Fibroblast of skin of left biceps (primary cell): ENCODE measurements at places on chromosomes 1 and 21.

DNA sequence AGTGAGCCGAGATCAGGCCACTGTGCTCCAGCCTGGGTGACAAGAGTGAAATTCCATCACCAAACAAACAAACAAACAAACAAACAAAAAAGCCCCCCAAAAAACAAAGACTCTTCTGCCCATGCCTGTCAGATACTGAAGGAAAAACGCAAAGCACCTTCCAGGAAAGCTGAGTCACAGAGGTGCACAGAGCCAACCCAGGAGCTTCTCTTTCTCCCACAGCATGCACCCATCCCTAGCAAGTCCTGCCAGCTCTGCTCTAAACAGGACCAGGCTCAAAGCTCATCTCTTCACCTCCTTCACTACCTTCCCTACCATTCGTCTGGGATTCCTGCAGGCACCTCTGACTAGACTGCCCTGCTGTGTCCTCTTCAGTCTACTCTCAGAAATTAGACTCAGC, 46.5 kb downstream of the ETS2 start:
- no peak for DNase-seq

- no peak for DNase-seq
These were observed 71.8 kb downstream of the NTPCR start for GRCh38 chr1:233022246-233022645.

DNA sequence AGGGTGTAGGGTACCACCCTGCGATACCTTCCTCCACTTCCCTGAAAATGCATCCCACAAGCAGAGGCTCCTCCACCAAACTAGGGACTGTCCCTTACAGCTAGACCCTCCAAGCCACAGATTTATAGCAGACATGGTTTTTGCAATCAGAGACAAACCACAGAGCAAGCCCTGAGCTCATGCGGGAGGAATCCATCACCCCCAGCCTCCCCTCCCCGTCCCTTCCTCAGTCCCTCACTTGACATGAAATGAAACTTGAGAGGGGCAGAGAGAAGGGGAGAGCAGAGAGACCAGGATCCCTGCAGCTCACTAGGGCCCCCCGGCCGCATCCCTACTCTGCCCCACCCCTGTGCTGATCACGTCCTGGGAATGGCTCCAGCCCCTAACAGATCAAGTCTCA, 94.9 kb downstream of the MRPL37 start:
- DNase-seq, result no peak

DNA sequence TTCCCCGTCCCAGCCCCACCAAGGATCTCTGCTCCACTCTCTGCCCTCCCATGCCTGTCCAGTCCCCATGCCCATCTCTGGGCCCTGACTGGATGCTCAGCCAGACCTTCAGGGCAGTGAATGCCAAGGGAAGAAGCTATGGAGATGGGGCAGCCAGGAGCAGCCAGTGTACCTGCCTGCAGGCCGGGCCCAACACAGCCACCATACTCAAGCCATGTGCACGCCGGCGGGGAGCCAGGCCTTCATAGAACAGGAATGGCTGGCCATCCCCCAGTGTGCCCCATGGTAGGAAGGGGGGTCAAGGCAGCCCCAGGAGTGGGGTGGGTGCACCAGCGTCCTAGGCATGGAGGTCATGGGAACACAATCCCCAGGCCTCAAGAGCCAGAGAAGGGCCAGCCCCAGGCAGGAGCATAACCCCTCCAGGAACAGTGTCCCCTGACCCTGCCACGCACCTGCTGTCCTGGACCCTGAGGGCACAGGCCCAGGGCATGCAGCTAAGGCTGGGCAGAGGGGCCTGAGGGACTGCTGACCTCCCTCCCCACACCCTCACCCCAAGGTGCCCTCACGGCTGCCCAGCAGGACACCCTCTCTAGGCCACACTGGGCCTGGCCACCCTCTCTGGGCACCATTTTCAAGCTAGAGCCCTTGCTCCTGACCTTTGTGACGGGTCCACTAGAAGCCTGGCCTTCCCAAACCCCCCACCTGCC, 20.3 kb upstream of the ARF1 start:
- DNase-seq, result no peak

GRCh38 chr1:39720094-39720999, 18.3 kb upstream of the PPIE start:
- DNase-seq, result peak; percentile 24

DNA sequence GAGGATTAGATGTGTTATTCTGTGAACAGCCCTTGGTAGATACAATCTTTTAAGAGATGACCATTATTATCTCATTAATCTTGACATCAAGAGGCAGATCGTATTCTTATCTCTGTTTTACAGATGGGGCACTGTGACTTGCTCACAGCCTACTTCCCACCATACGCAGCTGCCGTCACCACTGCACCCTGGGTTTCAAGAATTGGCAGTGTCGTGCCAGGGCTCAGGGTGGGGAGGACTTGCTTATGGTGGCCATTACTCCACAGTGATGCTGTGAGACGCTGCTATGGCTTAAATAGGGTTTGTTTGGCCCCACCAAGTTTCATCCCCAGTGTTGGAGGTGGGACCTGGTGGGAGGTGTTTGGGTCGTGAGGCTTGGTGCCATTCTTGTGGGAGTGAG, 45.4 kb upstream of the ZC3H12A start:
- no peak for DNase-seq

DNA sequence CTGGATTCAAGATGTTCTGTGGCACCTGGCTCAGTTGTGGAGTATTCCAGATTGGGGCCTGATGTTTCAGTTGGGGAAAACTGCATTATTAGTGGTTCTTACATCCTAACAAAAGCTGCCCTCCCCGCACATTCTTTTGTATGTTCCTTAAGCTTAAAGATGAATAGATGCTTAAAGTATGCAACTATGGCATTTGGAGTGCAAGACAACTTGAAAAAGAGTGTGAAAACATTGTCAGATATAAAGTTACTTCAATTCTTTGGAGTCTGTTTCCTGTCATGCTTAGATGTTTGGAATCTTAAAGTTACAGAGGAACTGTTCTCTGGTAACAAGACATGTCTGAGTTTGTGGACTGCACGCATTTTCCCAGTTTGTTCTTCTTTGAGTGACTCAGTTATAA, 7.2 kb downstream of the FPGT start:
- DNase-seq, result peak; percentile 23

GRCh38 chr21:35840949-35841348, 219.4 kb downstream of the SETD4 start:
- DNase-seq, result no peak

GRCh38 chr1:204477036-204477740, 17.4 kb downstream of the PIK3C2B start:
- no peak for DNase-seq

DNA sequence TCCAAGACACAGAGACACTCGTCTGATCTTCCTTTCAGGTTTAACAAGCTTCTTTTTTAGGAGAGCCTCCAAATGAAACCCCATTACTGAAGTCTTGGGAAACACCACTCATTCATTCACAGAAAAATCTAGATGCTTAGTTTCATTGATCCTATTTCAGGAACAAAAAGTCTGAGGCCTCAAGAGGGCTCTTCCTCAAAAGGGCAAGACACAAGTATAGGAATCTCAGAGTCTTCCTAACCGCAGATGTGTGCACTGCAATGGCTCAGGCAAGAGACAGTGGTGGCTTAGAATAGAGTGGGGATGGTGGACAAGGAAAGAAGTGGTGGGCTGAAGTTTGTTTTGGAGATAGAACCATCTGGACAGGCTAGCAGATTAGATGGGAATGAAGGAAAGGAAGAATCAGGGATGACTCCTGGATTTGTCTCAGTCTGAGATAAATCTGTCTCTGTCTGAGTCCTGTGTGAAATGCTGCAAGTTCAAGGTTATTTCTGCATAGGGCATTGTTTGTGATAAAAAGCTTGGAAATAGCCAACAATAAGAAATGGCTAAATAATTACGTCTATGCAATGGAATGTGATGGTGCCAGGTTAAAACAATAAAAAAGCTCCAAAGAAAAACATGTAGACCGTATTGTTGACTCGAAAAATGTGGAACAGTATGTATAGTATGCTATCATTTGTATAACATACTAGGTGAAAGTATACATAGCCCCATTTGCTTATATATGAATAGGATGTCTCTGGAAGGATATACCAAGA, 8.9 kb upstream of the CTSE start:
- no peak for DNase-seq
